ENCODE measurements at places on chromosomes 1 and 21.

DNA sequence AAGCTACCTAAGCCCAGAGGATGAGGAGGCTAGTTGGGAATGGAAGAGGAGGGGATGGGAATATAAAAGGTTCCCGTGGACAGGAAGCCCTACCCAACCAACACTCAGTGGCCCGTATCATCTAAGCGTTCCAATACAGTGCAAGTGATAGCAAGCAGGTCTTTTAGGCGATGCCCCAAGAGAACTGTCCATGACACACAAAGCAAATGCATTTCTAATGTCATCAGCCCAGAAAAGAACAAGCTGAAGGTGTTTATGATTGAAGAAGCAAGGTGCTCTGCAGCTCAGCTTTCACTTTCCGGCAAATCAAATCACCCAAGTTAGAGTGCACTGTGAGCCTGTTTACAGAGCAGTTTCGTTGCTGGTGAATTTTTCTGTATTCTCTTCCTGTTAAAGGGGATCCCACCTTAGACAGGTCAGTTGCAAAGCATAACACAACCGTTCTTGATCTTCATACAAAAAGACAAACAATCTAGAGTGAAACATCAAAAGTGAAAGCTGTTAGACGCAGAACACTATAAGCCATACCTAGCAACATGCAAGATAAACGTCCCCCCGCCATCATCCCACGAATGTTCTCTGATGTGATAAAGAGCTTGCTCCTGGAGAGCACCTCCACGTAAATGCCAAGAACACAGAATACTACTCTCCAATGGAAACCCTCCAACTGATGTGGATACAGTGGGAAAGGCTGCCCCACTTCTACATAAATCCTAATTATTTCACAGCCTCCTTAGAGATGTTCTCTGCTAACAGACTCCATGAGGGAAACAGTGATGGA lies 54.0 kb downstream of the PGBD5 start:
- no peak for DNase-seq

DNA sequence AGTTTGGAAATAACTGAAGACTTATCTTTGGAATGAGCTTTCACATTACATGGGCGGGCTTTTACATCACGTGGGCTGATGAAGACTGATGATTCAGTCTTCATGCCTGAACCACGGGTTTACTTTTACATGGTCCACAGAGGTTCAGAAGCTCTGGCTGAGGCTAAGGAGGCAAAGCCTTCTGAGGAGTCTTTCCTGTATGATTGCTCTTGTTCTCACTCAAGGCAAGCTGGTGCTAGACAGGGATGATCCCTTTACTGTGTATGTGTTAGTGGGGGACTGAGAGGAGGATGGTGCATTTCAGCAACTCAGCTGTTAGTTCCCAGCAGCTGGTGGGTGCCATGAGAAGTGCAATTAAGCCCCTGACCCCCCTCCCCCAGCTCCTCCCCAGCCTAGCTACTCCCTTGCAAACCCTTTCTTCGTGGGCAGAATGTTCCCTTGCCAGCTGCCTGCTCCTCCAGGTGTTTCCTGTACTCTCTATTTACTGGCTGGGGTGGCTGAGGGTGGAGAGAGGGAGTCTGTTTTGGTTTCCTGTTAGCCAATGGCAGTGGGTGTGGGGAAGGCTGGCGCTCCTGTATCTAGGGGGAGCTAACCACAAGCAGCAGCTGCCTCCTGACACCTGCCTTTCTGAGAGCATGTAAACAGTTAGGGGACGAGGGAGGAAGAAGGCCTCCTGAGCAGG lies 15.4 kb downstream of the BTG2 start:
- DNase-seq = no peak

DNA sequence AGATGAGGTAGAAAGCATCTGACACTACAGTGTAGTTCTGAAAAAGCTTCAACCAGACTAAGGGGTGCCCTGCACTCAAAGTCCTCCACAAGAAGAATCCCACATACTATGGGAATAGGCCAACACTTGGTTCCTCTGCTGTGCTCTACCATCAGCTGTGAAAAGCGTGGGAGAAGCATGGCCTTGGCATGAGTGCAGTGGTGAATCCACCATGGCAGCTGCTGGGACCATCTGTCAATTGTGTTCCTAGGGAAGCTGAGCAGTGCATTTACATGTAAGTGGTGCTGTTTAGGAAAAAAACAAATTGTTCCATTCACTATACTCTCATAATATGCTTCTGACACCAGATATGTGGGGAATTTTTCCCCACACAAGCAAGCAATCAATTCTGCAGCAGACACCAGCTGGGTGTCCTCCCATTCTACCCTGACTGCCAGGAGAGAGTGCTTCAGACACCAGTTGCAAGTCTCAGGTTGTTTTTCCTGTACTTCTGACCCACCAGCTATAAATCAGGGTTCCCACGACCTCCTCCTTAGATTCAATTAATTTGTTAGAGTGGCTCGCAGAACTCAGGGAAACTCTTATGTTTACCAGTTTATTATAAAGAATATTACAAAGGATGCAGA lies 230.8 kb upstream of the CHRM3 start:
- DNase-seq = peak; percentile 18

DNA sequence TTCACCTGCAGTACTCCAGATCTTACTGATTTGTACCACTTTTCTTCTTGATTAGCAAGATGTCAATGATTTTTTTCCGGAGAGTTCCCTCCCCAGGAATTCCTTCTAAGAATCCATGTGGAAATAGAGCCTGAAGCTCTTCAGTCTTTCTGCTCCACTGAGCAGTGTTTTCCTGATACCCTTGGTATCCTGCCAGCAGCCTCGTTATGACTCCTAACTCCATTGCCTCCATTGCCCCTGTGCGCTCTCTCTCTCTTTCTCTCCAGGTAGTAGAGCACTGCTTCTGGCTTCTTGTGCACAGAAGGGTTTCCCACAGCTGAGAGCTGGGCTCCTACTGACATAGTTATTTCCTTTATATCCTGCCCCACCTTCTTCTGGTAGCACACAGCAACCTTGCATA lies 12.2 kb downstream of the UBE2U start:
- DNase-seq = no peak

DNA sequence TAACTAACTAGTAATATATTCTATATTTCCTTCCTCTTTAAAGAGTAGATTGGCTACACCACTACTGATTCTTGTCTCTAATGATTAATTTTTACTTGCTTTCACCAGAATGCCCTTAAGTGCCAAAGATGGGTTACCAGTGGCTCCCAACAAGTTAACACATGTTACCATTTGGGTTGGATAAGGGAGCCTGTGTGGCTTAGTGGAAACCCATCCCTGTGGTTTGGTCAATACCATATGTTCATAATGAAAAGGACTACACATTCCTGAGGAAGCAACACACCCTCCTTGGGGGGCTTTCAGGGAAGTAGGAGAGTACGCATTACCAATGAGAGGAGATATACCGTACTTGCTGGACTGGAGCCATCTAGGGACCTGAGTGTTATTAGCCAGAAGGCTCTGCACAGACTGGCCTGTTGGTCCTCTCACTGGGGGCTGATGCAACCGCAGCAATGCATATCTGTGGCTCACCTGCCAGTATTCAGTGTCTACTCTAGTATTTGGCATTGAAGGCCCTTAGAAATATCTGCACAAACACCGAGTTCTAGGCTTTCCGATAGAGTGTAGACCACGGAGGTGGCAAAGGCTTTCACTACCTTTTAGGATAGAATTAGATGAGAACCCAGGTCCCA lies 29.3 kb upstream of the PLXNA2 start:
- DNase-seq = no peak

DNA sequence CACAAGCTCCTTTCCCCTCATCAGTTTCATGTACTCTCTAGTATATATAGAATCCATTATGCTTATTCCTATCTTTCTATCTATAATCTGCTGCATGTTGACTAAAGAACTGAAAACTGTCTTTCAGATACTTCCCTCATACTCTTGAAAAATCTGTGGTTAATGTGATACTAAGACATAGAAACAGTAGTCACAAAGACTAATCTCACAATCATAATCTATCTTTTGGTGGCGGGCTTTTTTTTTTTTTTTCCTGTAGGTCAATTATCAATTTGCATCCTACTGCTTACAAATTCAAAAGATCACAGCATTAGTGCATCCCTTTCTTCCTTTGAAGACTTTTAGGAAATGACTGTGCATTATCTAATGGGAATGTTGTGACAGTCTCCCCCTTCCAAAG lies 4.7 kb downstream of the UBR4 start:
- no peak for DNase-seq

- no peak for DNase-seq
Measured at GRCh38 chr1:216055004-216055403, 368.2 kb downstream of the USH2A start.

DNA sequence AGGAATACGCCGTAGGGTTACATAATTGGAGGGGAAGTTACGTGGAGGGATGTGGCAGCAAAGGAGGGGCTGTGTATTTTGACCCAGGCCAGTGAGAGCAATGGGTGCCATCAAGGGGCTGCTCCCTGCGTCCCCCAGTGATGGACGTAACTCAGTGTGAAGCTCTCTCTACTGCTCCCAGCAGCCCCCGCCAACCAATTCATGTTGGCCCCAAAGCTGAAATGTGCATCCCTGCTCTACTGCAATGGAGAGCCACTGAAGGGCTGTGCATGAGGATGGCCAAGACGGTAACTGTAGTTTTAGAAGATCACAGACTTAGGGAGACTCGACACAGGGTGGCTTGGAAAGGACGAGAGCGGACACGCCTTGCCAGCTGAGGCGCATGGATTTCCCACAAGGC lies 38.3 kb downstream of the PGBD5 start:
- DNase-seq = no peak

DNA sequence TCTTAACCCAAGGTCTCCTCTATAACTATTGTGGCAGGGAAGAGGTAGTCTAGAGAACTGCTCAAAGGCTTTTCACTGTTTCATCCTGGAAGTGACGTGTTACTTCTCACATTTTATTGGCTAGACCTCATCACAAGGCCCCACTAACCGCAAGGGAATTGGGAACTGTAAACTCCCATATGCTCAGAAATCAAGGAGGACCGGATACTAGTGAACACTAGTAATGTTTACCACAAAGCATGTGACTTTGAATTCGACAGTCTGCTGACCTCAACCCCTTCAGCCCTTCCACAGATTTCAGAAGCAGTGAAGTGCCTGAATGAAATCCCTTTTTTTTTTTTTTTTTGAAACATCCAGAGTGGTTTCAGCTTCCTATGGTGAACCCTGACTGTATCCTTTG lies 3.4 kb upstream of the EEIG2 start:
- DNase-seq = no peak

DNA sequence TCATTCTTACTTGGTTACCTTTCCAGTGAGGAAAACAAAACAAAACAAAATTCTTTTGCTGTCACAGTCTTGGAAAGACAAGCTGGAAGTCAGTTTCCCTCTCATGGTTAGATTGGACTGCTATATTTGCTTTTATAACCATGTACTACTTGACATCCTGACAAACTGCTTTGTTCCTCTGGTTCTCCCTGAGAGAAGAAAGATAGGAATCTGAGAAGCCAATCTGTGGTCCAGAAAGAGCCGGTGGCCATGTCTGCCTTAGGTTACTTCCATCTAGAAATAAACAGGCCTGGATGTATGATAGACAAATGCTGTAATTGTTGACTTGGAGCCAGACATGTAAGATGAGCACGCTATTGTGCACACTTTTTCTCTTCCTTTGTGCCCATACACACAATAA lies 330.0 kb downstream of the BRINP3 start:
- DNase-seq = no peak

DNA sequence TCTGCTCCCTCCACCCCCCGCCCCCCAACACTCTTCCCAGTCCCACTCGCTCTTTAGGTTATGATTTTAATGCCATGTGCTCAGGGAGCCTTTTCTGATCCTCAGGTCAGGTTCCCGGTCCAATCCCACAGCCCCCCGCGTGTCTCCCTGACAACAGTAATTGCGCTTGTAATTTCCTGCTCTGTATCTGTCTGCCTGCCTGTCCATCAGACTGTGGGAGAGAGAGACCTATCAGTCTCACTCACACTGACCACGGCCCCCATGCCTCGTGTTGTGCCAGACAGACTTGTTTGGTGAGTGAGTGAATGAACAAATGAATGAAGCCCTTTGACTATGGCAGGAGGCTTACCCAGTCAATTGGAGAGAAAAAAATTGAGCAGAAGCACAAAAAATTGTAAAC lies 50.8 kb upstream of the ECE1 start:
- no peak for DNase-seq

DNA sequence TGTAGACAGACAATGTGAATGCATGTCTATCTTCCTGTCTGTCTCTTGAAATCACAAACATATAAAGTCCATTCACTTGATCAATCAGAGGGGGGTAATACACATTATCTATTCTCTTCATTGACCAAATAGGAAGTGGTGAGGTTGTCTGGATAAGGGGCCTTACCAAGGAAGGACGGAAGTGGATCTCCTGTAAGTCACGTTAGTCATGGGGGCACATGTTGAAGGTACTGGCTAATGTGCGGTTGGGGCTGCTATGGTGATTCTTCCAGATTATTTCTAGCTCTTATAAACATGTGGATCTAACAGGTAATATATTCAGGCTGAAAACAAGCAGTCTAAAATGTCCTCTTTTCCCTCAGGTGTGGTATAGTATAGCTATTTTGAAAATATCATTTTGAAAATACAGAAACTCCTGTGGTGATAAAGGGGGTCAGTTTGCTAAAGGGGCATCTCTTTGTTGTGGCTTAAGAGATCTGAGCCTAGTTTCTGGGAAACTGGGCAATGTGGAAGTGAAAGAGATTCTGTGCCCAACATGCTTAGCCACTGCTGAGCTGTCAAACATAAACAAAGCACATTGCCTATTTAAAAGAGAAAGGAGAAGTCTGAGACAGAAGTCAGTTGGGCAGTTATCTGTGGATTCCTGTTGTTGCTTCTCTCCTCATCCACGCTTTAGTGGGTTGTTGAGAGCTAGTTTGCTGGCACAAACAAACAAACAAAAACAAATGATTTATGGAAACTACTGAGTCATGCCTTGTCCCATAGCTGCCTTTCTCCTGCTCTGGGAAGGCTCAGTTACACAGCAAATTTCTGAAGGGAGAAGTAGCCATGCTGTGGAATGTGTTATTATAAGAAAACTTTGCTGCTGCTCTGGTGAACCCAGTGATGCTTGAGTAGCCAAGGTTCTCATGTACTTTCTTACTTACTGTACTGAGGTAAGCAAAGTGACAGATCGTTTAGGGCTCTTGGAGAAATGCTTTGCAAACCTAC lies 166.9 kb downstream of the HLX start:
- DNase-seq = no peak

DNA sequence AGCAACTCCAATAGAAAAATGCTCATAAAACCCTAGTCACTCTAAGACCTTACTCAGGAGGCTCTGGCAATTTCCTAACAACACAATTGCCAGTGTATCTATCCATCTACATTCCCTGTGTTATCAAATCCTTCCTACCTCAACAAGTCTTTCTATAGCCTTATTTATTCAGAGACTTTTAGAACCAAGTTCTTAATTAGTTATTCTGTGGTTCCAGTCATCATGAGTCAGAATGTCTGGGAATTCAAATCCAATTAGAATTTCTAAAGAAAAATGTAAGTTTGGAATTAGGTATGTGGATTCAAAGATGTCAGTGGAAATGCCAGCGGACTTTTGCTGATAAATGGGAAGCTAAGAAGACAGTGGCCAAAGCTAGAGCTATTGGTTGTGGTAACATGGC lies 302.6 kb upstream of the C1orf87 start:
- no peak for DNase-seq

- no peak for DNase-seq
Measured at GRCh38 chr1:67118191-67118590, 16.6 kb downstream of the C1orf141 start.
